ENCODE measurements at places on chromosomes 2 and 18.

GRCh38 chr2:70371753-70372152, 69.9 kb upstream of the FAM136A start:
- no peak for DNase-seq

DNA sequence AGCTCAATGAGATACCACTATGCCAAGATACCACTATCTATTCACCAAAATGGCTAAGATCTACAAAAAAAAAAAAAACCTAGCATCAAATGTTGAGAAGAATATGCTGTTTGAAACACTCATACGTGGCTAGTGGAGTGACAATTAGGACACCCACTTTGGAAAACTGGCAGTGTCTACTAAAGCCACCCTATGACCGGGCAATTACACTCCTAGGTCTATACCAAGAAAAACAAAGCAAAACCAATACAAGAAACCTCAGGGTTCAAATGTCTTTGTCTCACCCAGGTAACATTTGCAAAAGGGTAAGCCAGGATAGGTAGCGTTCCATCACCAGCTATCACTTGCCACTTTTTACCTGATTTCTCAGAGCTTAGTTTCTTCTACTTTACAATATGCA, 123.6 kb upstream of the CAB39 start:
- no peak for DNase-seq

DNA sequence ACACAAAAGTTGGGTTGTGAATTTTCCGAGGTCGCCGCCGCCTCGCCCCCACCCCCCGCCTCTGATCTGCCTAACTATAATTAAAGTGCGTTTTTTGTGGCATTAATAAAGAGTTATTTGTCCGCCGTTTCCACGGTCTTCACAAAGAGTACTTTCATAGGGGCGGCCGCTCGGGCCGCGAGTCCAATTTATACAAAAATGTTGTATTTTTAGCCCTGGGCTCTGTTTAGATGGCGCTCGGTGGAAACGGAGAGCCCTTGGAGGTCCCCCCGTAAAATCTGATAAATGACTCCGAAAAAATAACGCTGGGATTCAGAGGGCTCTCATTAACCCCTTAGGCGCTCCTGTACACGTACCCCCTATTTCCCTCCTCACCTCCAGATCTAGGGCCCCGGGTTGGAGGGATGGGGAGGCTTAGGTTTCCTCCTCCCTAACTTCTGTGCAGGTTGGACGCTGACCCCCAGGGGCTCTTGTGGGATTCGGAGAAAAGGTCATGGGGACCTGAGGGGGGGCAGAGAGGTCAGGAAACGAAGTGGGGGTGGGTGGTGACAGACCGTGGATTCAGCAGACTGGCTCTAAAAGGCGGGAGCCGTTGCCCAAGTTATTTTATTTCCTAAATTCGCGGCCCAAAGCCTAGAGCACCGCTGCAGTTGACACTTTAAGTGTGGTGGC, 1.9 kb downstream of the CYP26B1 start:
- DNase-seq = no peak

DNA sequence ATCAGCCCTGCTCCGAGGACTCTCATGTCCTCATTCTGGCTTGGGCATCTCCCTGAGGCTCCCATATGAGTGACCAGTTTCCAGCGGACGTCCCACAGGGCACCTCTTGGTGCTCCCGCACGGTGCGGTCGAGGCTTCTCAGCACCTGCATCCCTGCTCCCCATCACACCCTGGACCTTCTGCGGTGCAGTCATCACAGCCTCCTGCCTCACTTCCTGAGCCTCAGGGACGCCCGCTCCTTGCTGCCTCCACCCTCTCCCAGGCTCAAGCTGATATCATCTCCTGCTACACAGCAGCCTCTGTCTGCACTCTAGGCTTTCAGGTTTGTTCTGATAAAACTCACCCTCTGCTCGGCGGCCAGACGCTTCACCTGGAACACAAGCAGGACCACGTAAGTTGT, 185.0 kb downstream of the TMEM18 start:
- no peak for DNase-seq

DNA sequence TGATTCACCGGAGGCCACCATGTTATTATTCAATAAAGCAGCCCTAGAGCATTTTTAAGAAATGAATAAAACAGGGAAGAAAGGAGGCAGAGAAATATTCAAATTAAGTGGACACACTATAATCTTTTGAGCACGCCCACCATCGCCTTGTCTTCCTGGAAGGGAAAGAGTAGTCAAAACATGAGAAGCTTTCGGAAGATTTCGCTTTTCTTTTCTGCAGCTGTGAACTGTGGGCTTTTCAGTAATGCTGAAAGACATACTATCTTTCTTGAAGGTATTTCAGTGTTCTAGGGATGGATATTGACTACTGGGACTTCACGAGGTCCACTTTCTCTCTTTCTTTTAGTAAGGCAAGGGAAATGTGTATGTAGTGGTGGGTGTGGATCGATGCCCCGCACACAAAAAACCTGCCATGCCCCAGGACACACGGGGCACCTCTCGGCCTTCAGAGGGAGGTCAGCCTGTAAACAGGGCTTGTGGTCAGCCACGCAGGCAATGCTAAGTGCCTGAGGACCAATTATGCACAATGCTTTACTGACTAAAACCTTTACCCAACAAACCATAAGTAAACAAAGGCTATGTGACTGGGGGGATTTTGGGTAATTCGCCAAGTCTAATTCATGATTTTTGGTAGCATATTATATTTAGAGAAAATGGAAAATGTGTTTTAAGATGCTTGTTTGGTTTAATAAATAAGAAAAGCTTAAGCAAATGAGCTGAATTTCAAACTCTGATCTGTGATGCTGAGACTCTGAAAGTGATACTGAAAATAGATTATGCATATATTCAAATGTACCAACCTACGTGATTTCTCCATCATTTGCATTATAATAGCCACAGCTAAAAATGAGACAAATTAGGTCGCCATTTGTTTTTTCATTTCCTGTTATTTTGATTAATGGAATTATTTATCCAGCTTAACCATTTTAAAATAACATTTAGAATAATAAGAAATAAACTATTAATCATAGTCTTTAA, 130.5 kb downstream of the ZNF516 start:
- DNase-seq = no peak

DNA sequence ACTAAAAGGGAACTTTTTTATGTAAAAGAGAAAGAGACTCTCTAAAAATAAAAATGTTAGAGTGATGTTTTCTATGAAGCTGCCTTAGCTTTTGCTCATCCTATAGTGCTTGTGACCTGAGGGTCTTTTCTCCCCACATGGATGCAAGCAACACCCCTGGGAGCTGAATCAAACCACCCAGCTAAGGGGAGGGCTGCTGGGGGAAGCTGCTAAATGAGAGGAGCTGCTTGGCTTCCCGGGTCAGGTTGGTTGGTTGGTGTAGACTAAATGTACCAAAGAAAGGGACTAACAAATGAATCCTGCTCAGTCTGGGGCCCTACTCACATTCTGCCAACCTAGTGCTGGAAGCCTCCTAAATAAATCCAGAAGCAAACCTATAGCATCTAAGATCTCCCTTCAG, 35.0 kb downstream of the AFF3 start:
- no peak for DNase-seq

GRCh38 chr2:159168707-159169106, 117.8 kb downstream of the WDSUB1 start:
- DNase-seq = no peak

DNA sequence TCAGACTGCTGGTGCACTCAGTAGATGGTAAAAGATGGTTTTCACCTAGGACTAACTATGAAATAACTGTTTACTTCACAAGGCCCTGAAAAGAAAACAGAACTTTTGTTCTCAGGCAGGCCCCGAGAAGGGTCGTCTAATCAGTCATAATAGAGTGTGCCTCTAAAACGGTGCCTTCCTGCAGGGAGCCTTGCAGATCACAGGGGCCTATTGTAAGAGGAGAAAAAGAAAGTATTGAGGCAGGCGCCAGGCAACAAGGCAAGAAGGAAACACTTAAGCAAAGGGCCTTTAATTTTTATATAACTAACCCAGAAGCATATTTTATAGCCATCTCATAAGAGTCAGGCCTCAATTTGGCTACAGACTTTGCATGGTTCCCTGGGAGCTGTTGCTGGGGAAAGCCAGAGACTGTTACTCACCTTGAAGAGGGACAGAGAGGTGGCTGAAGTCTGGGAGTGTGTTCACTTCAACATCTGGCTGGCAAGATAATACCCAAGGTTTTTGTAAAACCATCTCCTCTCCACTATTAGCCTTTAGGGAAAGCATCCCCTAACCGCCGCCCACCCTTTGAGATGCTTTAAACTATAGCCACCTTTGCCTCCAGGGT, 117.1 kb downstream of the PRPF40A start:
- DNase-seq = no peak

- DNase-seq = no peak
These were observed 197.5 kb downstream of the SCG2 start for GRCh38 chr2:223404616-223405015.

- DNase-seq = no peak
These were observed 122.2 kb downstream of the NCOA1 start for GRCh38 chr2:24613154-24613814.

DNA sequence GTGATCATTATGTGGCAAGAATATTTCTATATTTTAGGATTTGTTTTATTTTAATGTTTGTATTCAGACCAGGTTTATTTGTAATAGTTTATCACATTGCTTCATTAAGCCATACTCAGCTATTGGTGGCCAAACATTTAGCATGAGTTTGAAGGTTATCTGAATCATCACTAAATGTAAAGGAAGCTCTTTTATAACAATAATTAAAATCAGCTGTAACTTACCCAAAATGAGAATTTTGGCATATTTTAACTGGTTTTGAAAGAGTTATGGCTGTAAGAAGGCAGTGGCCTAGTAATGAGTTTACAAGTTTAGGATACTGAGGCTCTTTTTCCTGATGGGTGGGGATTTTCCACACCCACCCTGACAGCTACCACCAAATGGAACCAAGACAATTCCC, 177.8 kb downstream of the EN1 start:
- DNase-seq = no peak

DNA sequence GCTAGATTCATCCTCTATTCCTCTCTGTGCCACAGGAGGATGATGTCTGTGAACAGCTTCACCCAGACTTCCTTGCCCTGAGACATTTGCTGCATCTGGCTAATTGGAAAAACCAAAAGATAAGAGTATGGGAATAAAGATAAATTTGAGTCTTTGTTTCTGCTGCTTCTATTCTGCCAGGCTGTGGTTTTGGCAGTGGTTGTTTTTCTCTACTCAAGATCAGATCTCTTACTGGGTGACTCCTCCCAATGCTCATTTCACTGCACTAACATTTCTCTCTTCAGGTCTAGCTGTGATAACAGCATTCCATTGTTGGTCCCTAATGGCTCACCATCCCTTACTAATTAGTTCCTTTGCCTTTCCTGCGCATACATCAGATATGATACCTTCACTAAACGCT, 89.5 kb downstream of the CALCRL start:
- no peak for DNase-seq

GRCh38 chr2:45394842-45395241, 216.2 kb downstream of the SRBD1 start:
- DNase-seq = no peak

DNA sequence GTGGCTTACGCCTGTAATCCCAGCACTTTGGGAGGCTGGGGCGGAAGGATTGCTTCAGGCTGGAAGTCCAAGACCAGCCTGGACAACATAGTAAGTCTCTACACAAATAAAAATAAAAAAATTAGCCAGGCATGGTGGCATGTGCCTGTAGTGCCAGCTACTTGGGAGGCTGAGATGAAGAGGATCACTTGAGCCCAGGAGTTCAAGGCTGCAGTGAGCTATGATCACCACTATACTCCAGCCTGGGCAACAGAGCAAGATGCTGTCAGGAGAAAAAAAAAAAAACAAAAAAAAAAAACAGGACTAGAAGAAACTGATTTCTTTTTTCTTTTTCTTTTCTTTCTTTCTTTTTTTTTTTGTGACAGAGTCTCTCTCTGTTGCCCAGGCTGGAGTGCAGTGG, 13.6 kb downstream of the SPDYA start:
- no peak for DNase-seq

GRCh38 chr2:6449343-6449742, 416.4 kb downstream of the CMPK2 start:
- DNase-seq = no peak

GRCh38 chr18:10690366-10690765, 164.5 kb downstream of the NAPG start:
- DNase-seq = no peak

DNA sequence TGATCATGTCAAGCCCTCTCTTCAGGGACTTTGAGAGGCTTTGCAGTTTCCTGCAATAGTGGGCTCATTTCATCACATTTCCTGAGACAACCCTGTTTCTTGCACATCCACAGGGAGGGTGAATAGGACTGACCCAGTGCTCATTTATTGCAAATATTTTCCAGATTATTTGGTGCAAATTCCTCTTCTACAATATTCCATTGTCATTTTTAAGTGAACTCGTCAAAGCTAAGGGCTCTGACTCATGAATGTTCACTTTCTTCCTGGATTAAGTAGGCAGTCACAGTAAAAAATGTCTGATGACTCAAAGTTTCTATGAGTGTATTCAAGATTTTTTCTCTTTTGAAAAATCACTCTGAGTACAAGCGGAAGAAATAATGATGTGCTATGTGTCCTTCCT, 225.5 kb upstream of the GALNT5 start:
- DNase-seq = no peak

GRCh38 chr2:7825591-7826312, 856.1 kb upstream of the ID2 start:
- DNase-seq = no peak

- no peak for DNase-seq
These were observed 557.7 kb upstream of the TNP1 start for GRCh38 chr2:217417536-217417935.

DNA sequence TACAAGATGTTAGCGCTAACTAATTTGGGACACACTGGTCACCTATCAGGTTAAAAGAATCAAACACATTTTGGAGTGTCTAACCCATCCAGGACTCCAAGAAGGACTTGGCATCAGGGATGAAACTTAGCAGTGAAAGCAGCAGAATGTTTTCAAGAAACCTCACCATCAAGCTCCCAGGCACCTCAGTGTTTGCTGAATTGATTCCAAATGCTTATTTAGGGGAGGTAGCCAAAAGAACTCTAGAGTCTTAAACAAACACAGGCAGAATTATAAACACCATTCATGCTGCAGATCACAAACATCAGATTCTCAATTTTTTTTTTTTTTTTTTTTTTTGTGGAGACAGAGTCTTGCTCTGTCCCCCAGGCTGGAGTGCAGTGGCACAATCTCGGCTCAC, 122.8 kb upstream of the UXS1 start:
- DNase-seq = no peak

DNA sequence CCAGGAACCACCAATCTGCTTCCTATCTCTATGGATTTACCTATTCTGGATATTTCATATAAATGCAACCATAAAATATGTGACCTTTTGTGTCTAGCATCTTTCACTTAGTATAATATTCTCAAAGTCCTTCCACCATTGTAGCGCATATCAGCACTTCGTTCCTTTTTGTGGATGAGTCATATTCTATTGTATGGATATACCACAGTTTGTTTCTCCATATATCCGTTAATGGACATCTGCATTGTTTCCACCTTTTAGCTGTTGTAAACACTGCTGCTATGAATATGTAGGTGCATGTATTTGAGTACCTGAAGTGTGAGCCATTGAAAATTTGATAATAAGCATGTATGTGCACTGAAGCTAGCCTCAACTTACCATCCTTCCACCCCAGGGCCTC, 80.1 kb downstream of the NBAS start:
- no peak for DNase-seq

All from stimulated activated CD4-positive, alpha-beta T cell treated with anti-CD3 and anti-CD28 coated beads, TNF-alpha, amount 100 ng/mL, for 4 hours (primary cell).